ENCODE measurements at places on chromosomes 5 and 9.

DNA sequence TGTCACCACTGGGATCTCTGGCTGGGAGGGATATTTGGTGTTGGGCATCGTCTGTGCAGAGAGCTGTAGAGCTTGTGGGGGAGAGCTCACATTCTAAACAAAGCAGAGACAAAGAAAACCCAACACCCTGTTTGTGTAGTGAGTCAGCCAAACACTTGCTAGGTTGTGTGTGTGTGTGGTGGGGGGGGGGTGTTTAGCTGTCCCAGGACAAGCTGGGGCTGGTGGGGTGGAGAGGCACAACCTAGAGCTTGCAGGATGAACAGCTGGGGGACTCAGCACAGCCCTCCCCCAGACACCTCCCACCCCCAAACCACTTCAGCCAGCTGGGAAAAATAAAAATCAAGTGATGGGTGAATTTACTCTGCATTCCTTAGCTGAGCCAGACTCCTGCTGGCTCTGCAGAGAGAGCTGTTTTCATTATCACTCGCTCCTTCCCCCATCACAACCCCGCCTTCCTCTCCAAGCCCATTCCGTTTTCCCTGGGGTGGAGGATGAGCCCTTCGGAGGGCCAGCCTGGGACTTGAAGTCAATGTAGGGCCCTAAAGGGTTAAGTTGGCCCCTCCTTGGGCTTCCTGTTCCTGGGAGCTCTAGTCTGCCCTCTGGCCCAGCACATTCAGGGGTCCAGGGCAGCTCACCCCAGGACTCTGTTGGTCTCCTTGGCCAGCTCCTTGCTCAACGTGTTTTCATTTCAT is 2.6 kb downstream of the OLFML2A start:
- DNase-seq, result no peak

DNA sequence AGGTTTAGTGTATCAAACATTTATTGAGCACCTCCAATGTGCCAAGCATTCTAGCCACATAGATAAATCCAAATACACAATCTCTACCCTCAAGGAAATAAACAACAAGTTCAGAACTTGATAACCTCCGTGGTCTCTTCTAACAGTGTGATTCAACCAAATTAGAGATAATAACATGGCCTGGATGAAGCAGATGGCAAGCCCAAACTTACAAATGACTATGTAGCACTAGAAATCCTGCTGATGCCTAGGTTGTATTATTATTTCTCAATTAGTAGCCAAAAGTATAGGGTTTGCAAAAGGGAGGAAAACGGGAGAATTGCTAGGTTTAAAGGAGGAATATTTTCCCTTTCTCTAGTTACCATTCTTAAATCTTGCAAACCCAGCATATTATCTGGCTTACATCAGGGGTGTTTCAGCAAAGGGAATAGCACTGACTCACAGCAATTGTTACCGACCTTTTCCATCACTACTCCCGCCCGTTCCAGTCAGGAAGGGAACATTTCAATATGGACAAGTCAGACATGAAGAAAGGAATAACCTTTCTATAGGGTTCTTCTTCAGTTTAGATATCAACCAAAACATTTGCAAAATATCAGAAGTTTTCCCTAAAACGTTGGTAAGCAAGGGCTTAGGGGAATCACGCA is 2.3 kb downstream of the DPYSL3 start:
- no peak for DNase-seq

- DNase-seq, result no peak
Observed at GRCh38 chr5:76441101-76441500, 38.0 kb downstream of the IQGAP2 start.

GRCh38 chr9:116859763-116860162 is 172.7 kb downstream of the TRIM32 start:
- DNase-seq, result no peak

GRCh38 chr5:178685386-178686059 is 44.9 kb downstream of the ZNF354A start:
- DNase-seq, result no peak

DNA sequence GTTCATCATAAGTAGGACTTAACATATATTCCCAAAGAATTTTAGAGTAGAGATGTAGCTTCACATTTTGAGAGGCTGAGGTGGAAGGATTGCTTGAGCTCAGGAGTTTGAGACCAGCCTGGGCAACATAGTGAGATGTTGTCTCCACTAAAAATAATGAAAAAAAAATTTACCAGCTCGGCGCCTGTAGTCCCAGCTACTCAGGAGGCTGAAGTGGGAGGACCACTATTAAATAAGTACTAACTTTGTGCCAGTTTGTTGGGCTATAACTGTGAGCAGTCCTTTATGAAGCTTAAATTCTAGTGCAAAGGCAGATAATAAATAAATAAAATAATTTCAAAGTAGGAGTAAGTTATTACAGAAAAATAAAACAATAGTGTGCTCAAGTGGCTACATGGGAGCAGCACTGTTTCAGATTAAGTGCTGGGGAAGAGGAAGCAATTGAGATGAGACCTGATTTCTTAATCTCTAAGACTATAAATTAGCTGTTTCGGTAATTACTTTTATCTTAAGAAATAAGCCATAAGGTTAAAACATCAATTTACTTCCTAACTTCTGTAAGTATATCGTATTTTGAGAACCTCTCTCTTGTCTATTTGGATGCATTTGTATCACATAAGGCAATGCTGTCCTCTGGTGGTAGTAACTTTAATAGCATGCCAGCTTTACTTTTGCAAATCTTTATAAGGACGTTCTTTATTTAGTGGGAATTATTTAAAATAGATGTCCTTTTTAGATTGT is 98.9 kb downstream of the CSNK1G3 start:
- peak; percentile 35 for DNase-seq

DNA sequence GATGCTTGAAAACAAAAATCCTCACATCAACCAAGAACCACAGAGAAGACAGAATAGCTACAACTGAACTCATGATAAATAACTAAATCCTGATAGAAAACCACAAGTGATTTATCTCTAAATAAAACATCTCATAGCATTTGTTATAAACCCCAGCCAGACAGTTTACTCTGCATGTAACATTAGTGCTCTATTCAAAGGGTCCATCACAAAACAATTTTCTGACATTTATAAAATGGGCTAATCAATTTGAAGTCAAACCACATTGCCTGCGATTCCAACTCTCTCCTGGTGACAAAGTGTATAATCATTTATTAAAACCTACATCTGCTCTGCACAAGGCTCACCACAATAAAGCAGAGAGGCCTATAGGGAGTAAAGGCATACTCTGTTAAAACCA is 49.8 kb downstream of the UIMC1 start:
- DNase-seq, result no peak

- DNase-seq, result no peak
Observed at GRCh38 chr5:64331597-64332277, 166.1 kb downstream of the RNF180 start.

DNA sequence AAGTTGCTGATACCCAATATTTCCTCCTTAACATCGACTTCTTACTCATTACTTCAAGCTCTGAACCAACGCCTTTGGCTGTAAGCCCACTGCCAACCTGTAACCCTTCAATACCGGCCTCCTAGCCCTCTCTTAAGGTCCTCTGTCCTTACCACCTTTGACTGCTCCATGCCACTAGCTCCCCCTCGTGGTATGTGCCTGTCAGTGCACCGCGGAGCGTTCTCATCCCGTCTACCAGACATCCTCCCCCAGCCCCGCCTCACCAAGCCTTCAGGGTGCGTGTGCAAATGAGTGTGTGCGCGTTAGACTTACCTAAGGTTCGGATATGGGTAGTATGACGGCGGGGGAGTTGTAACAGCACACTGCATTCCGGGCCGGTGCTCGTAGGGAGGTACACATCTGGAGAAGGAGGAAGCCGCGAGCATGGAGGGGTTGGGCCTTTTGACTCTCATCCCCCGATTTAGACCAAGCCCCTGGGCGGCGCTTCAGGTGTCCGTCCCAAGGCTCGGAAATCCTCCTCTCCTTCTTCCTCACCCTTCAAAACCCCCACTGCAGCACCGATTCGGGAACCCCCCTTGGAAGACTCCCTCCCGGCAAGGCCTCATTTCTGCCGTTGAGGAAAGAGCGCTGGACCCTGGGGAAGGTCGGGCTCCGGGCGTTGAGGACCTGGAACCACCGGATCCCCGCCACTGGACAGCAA is 2.8 kb upstream of the MYORG start:
- peak; percentile 89 for DNase-seq

DNA sequence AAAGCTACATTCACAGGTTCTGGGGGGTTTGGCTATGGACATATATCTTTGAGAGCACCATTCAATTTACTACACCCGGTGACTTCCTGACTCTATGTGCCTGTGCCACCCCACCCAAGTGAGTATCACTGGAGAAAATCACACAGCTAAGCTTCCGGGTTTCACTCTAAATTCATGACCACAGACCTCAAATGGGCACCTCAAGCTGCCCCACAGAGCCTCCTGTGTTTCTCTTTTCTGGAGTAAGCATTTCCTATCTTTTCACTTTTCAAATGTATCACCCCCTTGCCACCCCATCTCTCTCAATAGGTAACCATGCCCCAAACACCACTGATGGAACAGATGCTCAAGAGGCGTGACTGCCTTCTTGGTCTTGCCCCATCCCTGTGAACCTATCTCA is 49.2 kb upstream of the NEK6 start:
- DNase-seq, result no peak

DNA sequence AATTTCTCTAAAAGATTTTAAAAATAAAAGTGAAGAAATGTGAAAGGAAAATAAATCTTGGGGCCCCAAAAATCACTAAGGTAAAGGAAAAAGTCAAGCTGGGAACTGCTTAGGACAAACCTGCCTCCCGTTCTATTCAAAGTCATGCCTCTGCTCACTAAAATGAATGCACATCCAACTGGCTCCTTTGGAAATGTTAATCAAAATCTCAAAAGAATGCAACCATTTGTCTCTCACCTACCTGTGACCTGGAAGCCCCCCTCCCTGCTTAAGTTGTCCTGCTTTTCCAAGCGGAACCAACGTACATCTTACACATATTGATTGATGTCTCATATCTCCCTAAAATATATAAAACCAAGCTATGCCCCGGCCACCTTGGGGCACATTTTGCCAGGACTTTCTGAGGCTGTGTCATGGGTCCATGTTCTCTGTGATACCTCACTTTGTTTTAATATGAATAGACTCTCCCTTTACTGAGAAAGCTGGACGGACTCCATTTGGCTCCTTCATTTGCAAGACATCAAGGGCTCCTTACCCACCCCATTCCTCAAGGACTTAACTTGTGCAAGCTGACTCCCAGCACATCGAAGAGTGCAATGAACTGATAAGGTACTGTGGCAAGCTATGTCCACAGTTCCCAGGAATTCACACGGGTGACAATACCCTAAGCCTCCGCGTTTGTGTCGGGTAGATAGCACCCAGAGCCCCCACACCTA is 164.3 kb downstream of the SMC2 start:
- no peak for DNase-seq

GRCh38 chr5:135235551-135236227 is 163.3 kb downstream of the MACROH2A1 start:
- no peak for DNase-seq

DNA sequence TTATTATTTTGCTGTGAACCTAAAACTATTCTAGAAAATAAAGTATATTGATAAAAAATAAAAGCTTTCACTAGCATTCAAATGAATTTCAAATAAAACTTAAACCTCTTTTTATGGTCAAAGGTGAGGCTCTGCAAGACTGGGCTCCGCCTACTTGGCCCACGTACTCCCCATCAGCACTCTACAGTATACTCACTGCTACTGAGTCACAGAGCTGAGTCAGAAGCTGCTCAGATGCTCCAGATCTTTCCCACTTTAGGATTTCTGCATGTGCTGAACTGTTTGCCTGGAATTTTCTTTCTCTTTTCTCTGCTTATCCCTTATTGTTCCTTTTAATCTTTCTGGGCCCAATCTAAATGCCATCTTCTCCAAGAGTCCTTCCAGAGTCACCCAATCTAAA is 331.9 kb upstream of the CCNG1 start:
- DNase-seq, result no peak

- peak; percentile 44 for DNase-seq
Observed at GRCh38 chr5:73596705-73597328, 29.2 kb upstream of the ARHGEF28 start.

DNA sequence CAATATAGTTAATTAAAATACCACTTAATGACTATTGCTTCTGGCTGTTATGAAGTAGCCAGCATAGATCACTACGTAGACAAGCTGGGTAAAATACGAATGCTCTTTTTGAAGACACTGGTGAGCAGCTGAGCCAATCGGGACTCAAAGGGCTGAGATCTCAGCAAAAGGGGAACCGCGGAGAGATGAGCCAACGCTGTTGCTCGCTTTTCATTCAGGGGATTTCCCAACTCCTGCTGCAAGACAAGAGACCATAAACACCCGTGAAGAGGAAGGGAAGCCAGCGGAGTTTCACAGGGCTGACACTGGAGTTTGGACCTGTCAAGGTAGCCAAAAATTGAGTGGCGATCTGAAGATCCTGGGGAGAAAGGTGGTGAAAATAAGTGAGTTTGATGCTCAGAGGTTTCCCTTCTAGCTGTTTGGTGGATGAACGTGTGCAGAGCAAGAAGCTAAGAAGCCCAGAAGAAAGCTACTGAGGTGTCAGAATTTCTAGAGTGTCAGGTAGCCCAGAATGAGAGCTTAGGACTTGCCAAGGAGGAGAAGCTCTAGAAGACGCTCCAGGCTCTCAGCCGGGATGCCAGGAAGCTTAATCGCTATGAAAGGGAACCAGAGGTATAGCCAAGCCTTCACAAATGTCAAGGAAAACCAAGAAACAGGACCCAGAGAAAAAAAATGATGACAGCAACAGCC is 79.6 kb upstream of the RNU6ATAC start:
- no peak for DNase-seq

- DNase-seq, result no peak
Observed at GRCh38 chr5:14557791-14558415, 23.7 kb upstream of the OTULINL start.

DNA sequence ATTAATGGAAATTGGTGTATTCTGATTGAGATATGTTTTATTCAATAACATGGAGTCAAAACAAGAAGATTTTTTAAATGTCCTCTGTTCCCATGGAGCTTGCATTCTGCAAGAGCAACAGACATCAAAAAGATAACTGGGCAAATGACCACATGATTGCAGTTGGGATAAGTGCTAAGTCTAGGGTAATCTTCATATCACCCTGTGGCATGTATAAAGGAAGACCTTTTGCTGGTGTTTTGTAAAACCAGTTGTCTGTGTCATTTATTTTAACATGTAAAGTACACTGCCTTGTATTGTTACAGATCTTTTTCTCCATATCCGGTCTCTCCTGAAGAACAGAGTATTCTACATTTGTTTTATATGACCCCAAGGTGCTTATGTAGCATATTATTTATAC is 44.0 kb downstream of the PTCD2 start:
- DNase-seq, result no peak

GRCh38 chr9:70398145-70398556 is 16.3 kb downstream of the KLF9 start:
- DNase-seq, result no peak

GRCh38 chr9:134236001-134236421 is 71.6 kb upstream of the RNU6ATAC start:
- no peak for DNase-seq
